ENCODE measurements at places on chromosomes 2 and 18.

GRCh38 chr18:26547646-26548414 lies 523 bp downstream of the KCTD1 start:
- no peak for DNase-seq

GRCh38 chr2:22683914-22684313 lies 701.1 kb upstream of the KLHL29 start:
- DNase-seq: no peak

- no peak for DNase-seq
Observed at GRCh38 chr18:43389163-43389562, 111.9 kb upstream of the SYT4 start.

GRCh38 chr2:141925511-141925910 lies 205.3 kb downstream of the LRP1B start:
- no peak for DNase-seq

GRCh38 chr2:107502539-107502938 lies 324.2 kb upstream of the RGPD4 start:
- no peak for DNase-seq

- DNase-seq: no peak
Observed at GRCh38 chr2:134436706-134437105, 182.8 kb downstream of the MGAT5 start.

- no peak for DNase-seq
Observed at GRCh38 chr2:154762638-154763037, 64.1 kb downstream of the KCNJ3 start.

DNA sequence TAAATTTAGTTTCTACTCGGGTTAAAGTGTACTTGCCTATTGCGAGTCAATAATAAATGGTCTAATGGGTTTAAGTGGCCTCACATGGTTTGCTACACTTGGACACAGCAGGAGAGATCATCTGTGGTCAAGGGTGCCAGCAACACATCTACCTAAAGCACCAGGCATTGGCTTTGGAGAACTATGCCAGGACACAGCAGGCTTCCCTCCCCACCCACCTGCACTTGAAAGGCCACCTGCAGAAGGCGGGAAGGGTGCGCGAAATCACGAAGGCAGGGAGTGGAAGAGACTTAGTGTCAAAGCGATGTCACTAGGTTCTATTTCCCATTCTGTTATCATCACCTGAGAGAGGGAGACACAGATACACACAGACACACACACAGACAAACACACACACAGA lies 44.5 kb downstream of the MYT1L start:
- no peak for DNase-seq

DNA sequence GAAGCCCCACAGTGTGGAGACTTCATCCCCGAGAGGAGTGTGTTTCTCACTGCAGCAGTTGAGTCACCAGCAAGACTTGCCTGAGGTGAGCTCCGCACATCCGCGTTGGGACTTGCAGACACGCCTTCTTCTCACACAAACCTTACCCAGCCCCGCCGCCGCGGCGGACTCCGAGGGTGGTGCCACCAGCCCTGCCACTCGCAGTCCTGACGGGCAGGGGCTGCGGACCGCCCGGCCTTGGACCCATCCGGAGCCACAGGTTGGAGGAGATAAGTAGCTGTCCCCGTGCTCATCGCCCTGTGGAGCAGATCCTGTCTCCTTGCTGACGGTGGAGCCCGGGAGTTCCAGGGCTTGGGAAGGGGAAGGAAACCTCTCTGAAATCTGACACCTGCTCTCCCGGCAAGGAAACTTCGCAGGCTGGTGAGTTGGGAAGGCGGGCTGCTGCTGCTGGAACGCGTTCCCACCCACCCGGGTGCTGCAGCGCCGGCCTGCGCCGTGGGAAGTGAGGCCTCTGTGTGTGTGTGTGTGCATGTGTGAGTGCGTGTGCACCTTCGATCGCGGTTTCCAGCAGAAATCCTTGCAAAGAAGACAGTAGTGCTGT lies at the start of gene RAB27B:
TSS of gene RAB27B (plus strand) at position 197 of the 601 bp plus-strand sequence. CDS start 49,109 bp downstream, outside the sequence.
- DNase-seq: peak; percentile 44

Data from NK-92 treated with Interleukin-12 subunit alpha and Interleukin-12 subunit beta, amount 100 ng/mL, for 24 hours (cell line).